Activated T-cell treated with anti-CD3 and anti-CD28 coated beads, Interleukin-2, amount 50 U/mL, for 1 hour (primary cell): ENCODE measurements at places on chromosomes 4 and X.

GRCh38 chr4:128060699-128061565 lies at the start of gene LARP1B:
Gene LARP1B (plus strand): TSS chr4:128061312. CDS start chr4:128074952, 13,640 bp downstream.
- peak; percentile 96 for DNase-seq

- DNase-seq = no peak
Measured at GRCh38 chrX:302975-303374, 15.6 kb downstream of the GTPBP6 start.

DNA sequence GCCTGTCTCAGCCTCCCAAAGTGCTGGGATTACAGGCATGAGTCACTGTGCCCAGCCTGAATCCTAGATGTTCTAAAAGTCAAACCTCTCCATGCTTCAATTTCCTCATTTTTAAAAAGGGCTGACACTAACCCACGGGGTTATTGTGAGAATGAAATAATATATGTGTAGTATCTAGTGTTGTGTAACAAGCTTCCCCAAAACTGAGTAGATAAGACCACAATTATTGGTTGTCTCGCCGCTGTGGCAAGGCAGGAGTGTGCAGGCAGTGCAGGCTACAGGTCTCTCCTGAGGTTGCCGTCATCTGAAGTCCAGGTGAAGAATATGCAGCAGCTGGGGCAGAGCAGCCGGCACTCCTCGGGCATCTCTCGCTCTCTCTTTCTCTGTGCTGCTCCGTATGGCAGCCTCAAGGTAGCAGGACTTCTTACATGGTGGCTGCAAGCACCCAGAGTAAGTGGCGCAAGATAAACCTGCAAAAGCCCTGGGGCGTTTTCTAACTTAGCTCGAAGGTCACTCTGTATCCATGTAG lies 30.9 kb downstream of the RAB33B start:
- DNase-seq = no peak

- DNase-seq = no peak
Measured at GRCh38 chr4:42344309-42344708, 53.0 kb upstream of the SHISA3 start.

GRCh38 chr4:34720571-34720970 lies 1523.7 kb downstream of the ARAP2 start:
- DNase-seq = no peak

DNA sequence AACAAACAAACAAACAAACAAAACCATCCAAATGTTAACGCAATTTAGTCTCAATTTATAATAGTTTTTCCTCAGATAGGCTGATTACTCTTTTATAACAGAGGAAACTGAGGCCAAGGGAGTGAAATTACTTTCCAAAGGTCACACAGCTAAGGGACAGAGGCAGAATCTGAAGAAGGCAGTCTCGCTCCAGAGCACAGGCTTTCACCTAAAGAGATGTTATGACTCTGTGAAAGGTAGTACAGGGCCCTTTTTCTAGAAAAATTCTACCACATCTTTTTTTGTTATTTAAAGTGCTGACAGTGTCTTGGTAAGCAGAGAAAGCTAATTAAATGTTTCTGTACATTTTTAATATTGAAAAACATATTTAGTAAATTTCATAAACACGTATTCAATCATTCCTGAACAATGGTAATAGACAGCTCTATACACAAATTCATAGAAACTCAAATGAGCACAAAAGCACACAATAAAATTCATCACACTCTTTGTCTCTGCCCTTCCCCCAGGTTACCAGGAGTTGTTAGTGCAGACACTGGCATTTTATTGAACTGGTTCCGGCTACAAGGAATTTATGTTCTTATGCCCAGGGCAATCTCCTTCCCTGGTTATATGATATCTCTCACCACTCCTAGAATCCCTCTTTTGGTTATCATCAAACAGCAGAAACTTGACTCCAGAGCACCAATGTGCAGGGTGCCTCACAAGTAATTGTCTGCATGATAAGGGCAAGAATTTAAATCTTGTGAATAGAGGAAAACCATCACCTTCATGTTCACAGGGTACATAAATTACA lies 7.7 kb upstream of the APBB2 start:
- no peak for DNase-seq
